ENCODE measurements at places on chromosomes 7 and 10. TPM values are rescaled to one million over a fixed set of nuclear protein-coding genes. Genes with fewer than 3 reads are reported as not detected.

GRCh38 chr7:140322759-140323158 lies 75.6 kb downstream of the SLC37A3 start:
- no peak for DNase-seq

DNA sequence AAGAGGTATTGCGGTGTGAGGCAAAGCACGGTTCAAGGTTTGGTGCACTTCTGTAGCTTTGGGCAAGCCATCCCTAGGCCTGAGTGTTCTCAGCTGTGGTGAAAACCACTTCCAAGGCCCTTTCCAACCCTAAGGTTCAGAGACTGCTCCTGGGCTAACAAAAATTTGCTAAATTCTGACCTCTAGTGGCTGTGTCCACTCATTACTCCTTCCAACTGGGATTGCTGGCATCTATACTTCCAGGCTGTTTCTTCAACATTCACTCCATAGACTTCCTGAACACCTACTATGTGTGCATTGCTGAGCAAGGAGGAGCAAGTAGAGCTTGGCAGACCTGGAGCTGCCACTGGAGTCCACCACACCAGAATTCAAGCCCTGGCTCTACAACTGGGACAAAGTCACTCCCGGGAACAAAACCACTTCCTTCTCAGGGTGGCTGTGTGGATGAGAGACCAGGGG lies 29.3 kb upstream of the SH3PXD2A start:
- no peak for DNase-seq

- no peak for DNase-seq
Observed at GRCh38 chr10:9158675-9159074, 1104.2 kb downstream of the GATA3 start.

- DNase-seq: no peak
Observed at GRCh38 chr7:154302380-154302779, 250.2 kb downstream of the DPP6 start.

GRCh38 chr7:71768450-71768849 lies 636.5 kb downstream of the GALNT17 start:
- no peak for DNase-seq

DNA sequence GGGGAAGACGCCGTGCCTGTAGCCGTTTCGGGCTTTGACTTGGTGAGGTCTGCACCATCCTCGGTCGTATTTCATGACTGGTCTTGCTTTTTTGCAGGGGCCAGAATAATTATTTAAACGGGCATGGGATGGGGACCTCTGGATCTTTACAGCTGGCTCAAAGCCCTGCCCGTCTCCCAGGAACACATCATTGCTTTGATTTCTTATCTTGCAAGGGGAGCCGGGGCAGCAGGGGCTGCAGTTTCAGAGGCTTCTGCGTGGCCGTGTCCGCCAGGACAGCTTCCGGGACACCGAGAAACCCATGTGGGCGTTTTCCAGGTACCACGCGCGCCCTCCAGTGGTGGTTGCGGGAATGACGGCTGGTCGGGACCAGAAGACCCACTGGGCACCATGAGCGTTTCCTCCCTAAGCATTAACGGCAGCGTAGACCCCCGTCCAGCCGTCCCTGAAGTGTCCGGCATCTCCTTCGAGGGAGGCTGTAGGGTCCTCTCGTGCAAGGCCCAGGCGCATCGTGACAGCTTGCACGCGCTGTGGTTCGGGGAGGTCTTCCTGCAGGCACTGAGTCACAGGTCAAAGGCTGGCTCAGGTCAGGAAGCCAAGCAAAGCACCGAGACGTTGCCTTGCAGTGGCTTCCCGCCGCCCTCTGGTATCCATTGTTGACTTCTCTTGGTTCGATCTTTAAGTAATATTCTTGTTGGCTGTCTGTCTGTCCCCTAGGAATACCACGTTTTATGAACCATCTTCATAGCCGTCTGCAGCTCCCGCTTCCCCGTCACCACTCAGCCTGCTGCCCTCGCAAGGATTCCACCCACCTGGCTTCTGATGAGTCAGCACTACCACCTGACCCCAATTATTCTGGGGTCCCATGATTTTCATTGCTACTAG lies 16.2 kb upstream of the ZFAND2A start:
- DNase-seq: peak; percentile 88

The LIPN gene
- 1.4 TPM for total RNA-seq

The NAMPT gene
- total RNA-seq: 56.2 TPM
